Left lobe of liver (tissue), 2 donors: ENCODE measurements at places on chromosomes 7 and 10.

GRCh38 chr10:3136336-3136735 lies 36.2 kb downstream of the PITRM1 start:
- DNase-seq: no peak

DNA sequence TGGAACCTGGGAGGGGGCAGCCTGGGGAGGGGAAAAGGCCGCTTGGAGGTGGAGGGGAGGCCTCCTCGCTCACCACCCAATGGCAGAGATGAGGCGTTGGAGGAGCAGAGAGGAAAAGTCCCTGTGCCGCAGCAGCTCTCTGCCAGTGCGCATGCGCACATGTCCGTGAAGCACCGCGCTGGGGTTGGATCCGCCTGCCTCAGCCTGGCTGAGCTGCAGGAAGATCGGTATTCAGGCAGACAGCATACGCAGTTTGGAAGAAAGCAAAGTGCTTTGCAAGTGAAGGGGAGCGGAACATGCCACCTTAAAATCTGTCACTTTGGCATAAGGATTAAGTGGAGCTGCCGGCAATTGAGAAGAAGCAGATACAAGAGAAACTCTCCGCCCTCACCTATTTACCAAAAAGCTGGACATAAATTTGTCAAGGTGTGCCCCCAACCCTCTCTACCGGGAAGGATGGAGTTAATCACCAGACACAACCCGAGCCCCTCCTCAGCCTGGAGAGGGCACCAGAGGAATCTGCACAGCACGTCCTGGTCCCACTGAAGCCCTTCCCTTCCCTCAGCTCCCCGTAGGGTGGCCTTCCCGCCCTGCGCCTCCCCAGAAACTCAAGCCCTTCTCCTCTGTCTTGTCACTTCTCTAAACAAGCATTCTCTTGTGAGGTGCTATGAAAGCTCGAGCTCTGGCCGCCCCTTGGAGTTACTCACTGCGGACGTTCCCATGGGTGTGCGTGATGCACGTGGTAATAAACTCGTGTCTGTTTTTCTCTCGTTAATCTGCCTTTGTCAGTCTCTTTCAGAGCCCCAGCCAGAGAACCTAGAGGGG lies 32.2 kb upstream of the TMEM72 start:
- peak; percentile 84 for DNase-seq

DNA sequence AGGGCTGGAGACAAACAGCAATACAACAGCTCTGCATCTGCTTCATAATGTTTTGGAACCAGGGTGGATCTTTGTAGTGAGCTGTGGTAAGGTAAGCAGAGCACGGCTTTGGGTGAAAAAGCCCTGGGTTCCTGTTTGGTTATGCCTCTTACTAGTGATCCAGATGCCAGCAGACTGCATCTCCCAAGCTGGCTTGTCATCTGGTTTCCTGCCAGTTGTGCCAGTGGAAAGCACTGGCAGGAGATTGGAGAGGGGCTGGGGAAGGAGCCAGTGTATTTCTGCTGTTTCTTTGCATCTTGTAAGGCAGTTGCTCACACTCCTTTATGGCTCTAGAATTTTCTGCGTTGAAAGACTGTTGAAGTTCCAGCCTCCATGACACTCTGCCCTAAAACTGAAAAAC lies 137.6 kb downstream of the TSPAN12 start:
- no peak for DNase-seq

DNA sequence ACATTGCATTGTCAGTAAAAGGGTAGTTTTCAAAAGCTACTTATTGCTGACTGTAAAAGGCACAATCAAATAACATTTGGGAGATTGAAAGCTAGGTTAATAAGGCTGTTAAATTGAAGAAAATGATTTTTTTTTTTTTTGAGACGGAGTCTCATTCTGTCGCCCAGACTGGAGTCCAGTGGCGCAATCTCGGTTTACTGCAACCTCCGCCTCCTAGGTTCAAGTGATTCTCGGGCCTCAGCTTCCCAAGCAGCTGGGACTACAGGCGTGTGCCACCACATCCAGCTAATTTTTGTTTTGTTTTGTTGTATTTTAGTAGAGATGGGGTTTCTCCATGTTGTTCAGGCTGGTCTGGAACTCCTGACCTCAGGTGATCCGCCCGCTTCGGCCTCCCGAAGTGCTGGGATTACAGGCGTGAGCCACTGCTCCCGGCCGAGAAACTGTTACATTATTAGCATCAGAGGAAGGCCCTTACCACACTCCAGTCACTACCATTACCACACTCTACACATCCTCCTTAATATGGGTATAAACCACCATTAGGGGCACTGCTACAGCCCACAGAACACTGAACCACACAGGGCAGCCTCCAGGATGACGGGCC lies 1.0 kb downstream of the CYP51A1 start:
- no peak for DNase-seq

GRCh38 chr10:30494558-30494957 lies 60.6 kb downstream of the MAP3K8 start:
- DNase-seq: no peak

DNA sequence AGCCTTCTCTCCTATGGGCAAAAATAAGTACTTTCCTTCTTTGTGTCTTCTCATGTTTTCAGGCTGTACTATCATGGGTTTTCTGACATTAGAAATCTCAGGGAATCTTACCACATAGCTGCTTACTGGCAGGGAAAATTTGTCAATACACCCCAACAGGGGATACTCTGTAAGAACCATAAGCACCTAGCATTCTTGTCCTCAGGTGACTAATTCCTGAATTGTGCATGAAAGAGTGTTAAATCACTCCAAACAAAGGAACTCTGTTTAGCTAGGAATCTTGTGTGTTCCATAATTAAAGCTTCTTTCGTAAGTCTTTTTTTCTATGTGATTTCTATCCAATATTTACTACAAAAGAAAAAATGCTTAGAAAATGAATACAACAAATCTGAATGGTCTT lies 206.7 kb upstream of the POT1 start:
- no peak for DNase-seq

DNA sequence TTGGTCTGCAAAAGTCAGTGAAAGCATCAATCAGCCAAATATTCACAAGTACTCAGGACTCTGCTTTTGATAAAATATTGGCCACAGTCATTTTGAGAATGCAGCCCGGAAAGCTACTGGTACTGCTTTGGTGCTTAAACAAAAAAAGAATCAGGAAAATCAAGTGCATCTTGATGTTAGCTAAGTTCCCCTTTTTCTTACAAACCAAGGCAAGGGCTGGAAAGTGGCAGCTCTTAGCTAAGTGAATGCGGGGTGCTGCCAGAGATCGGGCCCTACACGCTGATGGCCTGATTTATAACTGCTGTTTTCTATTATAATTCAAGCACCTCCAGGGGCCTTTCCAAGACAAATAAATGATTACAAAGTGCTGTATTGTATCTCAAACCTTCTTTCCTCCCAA lies 136.8 kb upstream of the MGMT start:
- DNase-seq: no peak

GRCh38 chr7:31687024-31687748 lies at the start of gene PPP1R17:
Gene PPP1R17, plus strand, starts transcription at chr7:31687215. Its CDS starts 5,227 bp downstream, at chr7:31692442.
- DNase-seq: no peak

DNA sequence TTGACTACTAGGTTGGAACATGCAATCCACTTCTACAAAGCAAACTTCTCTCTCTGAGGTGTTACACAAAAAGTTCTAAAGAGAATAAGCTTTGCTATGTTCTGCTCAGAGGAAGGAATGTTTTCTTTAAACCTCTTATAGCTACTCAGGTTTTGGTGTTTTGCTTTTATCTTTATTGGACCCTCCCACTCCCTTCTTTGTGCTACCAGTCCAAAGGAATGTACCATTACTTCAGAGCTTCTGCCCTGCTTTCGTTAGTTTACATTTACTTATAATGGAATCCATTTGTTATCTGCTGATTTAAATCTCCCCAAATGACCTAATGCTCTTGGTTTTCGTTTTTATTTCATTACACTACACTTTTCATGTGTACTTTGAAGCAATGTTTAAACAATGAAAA lies 154.9 kb downstream of the ATE1 start:
- no peak for DNase-seq

GRCh38 chr7:86818903-86819302 lies 175.2 kb downstream of the GRM3 start:
- no peak for DNase-seq

GRCh38 chr7:24587853-24588252 lies 14.6 kb downstream of the PALS2 start:
- DNase-seq: no peak

GRCh38 chr7:130908345-130909160 lies 174.5 kb upstream of the KLF14 start:
- no peak for DNase-seq

DNA sequence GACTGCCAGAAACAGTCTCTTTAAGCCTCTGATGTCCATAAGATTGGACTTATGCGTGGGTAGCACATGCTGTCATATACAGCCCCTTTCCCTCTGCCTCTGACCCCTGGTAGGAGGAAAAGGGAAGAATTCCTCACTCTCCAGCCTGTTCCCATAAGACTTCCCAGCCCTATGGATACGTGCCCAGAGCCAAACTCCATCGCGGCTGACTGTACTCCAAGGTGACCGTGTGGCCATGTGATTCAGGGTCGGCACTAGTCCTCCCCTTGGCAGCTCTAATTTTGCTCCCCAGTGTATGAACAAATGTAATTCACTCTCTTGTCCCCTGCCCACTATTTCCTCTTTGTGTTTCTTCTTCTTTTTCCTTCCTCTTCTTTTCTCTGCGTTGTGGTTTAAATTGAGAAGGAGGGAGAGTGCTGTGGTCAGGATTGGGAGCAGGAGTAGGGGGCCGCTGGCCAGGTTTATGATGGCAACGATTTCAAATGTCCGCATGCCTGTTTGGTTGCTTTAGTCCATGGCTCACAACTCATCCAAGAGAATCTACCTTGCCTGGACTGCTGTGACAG lies 43.8 kb downstream of the PRLHR start:
- no peak for DNase-seq

DNA sequence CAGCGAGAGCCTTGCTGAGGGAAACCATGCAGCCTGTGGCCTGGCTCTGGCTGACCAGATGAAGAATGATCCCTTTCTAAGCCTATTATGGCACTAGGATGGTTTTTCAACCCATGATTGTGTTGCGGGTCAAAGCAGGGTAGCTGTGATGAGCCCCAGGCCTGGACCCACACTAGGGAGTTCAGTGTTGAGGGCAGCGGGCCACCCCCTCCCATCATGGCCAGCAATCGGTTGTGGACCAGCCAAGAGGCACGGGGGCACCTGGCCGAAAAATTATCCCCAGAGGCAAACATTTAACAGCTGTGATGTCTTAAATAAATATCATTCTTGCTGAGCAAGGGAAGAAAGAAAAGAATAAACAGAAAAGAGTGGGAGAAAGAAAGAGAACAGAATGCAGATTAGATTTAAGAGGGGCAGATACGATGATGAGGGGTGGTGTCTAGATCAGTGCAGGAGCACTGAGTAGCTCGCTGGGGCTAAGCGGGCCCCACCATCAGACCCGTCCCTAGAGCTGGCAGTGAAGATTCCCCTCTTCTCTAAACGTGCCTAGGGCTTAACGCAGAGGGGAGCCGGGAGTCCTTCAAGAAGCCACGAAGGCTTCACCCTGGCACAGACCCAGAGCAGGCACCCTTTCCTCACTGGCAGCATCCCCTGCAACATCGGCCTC lies 82.7 kb downstream of the SLC37A3 start:
- DNase-seq: peak; percentile 44

GRCh38 chr7:41573443-41573842 lies 129.4 kb downstream of the INHBA start:
- no peak for DNase-seq

DNA sequence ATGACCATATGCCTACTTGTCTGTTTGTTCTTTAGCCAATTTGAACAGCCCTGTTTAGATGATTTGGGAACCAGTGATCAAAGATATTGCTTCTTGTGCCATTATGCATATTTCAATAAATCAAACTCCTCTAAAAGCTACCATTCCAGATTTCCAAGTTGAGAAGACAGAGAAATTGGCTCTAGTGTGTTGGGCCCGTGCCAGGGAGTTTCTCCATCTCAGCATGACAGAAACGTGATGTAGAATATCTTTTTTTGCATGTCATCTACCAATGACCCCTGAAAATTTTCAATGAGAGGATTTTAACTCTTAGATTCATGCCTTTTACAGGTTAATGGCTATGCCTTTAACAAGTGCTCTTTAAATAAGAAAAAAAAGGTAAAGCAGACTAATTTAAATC lies 50.7 kb upstream of the CABCOCO1 start:
- DNase-seq: no peak

DNA sequence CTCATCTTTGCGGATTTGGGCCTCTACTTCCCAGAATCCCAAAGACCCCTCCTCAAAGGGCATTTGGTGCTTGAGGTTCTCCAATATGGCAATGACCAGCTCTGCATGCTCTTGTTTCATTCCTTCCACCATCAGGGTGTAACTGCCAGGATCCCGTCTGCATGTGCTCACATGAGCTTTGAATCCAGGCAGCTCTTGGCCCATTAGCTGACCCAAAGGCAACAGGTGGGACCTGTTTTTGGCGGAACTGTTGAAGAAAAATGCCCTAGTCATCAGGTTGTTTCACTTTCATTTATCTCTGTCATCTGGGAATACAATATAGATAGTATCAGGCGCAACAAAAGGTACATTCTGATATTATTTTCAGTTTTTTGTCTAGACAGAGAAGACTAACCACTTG lies 159.1 kb upstream of the TCF7L2 start:
- no peak for DNase-seq

DNA sequence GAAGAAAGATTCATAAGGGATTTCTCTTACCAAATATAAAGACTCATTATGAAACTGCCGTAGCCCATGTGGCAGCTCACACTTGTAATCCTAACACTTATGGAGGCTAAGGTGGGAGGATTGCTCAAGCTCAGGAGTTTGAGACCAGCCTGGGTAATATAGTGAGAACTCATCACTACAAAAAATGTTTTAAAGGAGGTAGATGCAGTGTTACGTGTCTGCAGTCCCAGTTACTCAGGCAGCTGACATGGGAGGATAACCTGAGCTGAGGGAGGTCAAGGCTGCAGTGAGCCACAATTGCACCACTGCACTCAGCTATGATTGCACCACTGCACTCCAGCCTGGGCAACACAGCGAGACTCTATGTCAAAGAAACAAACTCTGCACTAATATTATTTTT lies 18.1 kb upstream of the DNA2 start:
- DNase-seq: no peak

GRCh38 chr7:26574476-26574875 lies 282.8 kb downstream of the SNX10 start:
- DNase-seq: no peak

DNA sequence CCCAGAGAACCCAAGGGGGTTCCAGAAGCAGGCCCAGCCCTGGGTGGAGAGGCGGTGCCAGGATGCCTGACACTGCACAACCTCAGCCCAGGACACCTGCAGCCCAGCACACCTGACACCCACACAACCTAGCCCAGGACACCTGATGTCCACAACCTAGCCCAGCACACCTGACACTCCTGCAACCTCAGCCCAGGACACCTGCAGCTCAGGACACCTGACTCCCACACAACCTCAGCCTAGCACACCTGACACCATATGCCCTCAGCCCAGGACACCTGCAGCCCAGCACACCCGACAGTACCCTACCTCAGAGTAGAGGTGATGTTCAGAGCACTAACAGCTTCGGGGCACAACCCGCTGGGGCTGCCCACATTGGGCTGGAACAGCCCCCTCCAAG lies 87.3 kb downstream of the PAXIP1 start:
- no peak for DNase-seq

GRCh38 chr10:120077707-120078492 lies 185.4 kb downstream of the SEC23IP start:
- DNase-seq: no peak
